ENCODE measurements at places on chromosomes 1 and 21.

GRCh38 chr1:90114521-90115141, 119.7 kb downstream of the ZNF326 start:
- peaks cover 18% of the 10 kb centered on the region for H3K27me3 ChIP-seq
- no peaks in the 10 kb centered on the region for H3K36me3 ChIP-seq
- no peak for DNase-seq

DNA sequence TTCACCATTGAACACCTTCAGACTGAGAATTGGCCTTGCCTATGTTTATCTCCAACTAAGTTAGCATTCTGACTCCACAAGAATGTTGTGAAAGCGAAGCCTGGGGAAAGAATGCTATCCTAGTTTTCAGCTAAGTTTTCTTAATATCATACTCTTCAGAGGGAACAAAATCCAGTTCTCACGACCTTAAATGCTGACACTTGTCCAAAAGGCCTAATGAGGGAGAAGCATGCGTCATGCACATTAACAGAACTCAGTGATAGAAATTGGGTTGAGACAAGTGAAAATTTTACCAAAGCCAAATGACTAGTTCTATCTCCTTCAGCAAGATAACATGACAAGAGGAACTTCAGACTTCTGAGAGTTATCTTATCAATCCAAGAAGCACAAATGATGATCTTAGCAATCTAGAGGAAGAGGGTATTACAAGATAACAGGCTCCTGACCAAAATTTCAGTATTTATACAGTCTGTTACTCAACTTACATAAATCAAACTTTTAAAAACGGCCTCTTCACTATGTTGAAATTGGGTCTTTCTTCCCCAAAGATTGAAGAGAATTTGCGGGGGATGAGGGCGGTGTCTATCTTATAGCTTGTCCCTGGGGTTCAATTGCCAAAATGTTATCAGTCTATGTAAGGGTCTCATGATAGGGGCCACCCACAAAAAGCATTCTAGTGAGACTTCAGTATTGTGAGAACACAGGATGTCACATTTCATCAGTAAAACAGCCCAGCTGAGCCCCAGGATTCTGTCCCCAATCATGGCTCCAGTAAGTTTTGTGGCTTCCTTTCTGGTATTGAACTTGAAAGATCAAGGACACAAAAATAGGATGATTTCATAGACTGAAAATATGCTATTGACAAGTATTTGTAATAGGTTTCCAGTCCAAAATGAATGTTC, 26.5 kb upstream of the SLC45A3 start:
- H3K27ac ChIP-seq, result no peak overlapping the region
- no peak overlapping the region for H3K4me3 ChIP-seq
- no peak for DNase-seq
- H3K4me1 ChIP-seq, result no peaks in the 10 kb centered on the region
- H3K36me3 ChIP-seq, result no peaks in the 10 kb centered on the region

DNA sequence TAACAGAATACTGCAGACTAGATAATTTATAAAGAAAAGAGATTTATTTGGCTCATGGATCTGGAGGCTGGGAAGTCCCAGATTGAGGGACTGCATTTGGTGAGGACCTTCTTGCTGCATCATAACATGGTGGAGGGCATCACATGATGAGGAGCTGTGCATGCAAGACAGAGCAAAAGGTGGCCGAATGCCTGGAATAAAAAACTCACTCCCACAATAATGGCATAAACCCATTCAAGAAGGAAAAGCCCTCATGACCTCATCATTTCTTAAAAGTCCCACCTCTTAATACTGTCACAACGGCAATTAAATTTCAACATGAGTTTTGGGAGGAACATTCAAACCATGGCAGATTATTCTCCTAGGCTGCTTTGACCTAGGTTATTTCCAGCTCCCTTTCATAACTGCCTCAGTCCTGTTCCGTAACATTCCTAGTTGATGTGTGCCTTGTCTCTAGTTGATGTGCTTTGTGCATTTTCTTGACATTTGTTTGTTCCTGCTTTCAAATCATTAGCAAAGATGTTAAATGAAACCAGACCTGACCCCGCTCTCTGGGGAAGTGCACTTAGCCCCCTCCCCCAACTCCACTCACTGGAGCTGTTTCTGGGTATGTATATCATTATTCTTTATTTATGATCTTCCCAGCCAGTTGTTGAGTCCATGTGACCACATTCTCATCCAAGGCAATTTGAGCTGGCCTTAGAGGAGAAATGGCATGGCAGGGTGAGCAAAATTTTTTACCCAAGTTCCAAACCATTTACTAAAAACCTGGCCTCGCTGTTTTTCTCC, 148.5 kb downstream of the GDAP2 start:
- H3K4me1 ChIP-seq, result no peaks in the 10 kb centered on the region
- H3K27me3 ChIP-seq, result no peaks in the 10 kb centered on the region
- no peak overlapping the region for H3K27ac ChIP-seq

DNA sequence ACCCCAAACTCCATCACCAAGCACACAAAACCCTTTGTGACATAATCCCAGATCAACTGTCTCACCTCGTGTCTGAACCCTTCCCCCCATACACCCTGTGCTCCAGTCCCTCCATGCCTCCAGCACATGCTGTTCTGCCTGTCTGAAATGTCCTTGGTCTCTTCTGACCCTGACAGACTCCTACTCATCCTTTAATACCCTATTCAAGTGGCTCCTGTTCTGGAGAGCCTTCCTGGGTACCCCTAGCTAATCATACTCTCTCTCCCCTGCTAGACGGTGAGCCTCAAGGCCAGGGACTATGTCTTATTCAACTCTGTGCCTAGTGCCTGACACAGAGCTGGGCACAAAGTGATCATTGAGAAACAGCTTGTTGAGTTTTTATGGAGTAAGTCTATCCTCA, 125.0 kb downstream of the LACTBL1 start:
- H3K4me3 ChIP-seq, result no peak overlapping the region
- no peak for DNase-seq
- no peaks in the 10 kb centered on the region for H3K36me3 ChIP-seq
- H3K27ac ChIP-seq, result no peak overlapping the region
- H3K4me1 ChIP-seq, result no peaks in the 10 kb centered on the region
